ENCODE measurements at places on chromosomes 4 and X.

GRCh38 chr4:25310803-25311166 lies 1.8 kb upstream of the ZCCHC4 start:
- no peak for DNase-seq

DNA sequence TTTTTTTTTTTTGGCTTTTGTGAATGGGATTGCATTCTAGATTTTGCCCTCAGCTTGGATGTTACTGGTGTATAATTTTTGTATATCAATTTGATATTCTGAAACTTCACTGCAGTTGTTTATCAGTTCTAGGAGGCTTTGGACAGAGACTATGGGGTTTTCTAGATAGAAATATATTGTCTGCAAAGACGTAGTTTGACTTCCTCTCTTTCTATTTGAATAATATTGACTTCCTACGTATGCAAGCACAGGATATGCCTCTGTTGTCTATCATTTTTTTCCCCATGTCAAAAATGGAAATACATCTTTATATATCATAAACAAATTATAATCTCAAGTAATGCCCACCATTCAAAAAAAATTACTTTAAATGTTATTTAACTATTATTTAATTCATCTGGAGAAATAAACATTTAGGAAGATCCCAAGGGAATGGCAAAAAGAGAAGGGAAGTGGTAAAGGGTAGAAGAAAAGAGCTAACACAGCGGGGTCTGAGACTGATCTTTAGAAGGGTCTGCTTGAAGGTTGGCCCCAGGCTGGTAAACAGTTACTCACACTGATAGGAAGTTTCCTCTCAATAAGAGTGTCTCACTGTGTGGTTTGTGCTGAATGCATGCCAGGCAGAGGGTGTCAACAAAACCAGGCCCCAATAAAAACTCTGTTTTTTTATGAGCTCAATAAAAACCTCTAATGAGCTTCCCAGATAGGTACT lies 35.7 kb downstream of the ZNF518B start:
- DNase-seq: no peak

GRCh38 chr4:162364651-162365050 lies 200.9 kb upstream of the FSTL5 start:
- DNase-seq: no peak

DNA sequence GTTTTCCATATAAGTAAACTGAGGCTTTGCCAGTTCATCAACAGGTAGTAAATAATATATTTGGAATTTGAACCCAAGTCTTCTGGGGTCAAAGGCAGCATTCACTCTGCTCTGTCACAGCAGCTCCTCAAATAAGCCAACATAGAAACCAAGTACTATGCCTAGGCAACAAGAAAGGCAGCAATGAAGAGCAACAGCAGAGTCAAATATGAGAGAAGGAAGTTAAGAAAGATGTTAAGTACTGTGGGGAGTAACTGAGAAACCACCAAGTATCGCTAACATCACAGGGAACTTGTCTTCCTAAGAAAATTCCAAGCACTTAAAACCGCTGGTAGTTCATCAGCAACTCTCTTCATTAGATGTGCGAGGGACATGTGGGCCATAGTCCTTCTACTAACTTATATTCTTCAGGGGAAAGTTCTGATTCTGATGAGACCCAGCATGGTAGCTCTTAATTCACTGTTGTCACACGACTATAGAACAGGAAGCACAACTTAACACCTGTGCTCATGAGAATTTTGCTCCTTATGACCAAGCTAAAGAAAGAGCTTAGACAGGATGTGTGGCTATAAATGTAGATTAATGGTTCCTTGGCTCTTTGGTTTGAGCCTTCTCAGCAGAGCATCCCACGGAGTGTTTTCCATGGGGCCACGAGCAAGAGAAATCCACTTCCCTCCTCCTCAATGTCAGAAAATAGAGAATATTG lies 107.8 kb downstream of the AR start:
- DNase-seq: no peak

- DNase-seq: no peak
These were observed 193.8 kb downstream of the ADAMTS3 start for GRCh38 chr4:72375073-72375736.

DNA sequence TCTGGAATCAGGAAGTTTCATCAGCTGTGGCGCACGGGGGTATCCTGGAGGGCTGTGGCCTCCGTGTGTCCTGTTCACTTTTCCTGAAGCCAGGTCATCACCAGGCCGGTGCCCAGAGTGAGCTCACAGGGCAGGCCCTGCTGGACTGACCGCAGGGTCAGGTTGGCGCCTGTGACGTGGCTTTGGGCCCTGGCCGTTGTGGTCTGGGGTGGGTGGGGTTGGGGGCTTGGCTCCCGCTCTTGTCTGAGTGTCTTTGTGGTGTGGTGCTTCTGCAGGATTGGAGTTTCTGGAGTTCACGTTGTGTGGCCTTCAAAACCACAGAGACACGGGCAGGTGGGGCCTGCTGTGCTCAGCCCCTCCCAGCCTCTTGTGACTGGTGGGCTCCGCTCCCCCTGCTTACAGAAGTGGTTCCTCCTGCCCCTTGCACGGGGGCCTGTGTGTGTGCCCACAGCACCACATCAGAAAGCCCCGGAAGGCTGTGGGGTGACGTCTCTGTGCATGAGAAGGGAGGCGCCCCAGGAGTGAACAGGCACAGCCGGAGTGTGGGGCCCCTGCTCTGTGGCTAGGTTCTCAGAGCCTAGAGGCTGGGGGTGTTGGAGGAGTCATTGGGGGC lies 9.5 kb downstream of the RGS12 start:
- peak; percentile 62 for DNase-seq

DNA sequence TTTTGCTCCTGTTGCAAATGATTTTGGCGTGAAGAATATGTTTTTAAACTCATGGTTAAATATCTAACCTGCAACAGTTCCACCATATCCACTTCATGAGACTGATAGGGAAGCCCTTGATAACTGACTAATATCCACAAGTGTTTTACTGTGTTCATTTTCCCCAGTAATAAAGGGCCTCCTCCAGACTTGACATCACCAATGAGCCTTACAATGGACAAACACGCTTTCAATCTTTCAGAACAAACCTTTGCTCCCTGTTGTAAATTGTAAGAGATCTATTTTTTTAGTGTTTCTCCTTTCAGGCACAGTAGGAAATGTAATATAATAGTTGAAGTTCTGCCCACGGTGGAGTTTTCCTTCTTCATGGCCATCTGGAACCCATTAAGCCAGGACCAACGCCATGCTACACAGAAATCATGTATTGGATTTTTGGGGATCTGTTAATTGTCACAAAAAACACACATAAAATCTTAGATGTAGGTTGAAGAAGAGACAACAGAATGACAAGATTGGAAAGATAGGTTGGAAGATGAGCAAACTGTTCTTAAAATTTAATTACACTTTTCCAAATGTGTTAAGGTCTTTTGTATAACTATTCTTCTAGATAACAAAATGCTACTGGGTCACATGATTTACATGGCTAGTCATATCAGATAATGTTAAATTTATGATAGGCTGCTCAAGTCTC lies 1030.1 kb downstream of the FSTL5 start:
- no peak for DNase-seq

GRCh38 chr4:147769386-147769785 lies 37.5 kb downstream of the ARHGAP10 start:
- no peak for DNase-seq

DNA sequence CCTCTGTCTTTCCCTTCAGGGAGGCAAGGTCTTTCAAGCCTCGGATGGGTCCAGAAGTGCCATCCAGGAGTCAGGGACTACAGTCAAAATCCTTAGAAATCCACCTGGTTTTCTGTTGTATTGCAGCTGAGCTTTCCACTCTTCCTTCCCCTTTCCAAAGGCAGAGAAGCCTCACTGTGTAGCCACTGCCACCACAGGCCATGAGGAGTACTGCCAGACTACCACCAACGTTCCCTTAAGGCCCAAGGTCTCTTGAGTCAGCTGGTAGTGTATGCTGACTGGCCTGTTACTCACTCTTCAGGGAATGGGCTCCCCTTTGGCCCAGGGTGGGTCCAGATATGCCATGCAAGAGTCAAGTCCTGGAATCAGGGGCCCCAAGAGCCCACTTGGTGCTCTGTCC lies 1454.1 kb downstream of the PCDH19 start:
- DNase-seq: no peak

DNA sequence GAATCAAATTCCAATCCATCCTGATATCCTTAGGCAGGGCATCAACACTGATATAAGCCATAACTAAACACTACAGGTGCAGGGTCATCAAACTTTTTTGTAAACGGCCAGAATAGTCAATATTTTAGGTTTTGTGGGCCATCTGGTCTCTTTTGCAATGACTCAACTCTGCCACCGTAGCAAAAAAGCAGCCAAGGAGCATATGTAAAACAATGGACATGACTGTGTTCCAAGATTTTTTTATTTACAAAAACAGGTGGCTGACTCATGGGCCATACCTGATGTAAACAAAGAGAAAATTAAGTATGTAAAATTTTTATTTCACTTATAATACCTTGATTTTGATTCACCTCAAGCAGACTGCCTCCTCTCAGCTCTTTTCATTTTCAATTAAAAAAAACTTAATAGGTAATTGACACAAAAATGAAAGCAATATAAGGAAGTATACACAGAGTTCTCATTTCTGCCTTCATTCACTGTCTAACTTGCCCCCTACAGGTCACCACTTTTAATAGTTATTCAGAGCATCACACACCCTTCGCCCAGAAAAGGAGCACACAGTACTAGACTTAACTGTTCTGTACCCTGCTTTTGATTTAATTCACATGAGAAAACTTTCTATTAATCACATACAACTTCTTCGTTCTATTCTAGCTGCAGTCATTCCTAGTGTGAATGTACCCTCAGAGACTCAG lies 35.3 kb upstream of the GPM6B start:
- no peak for DNase-seq

DNA sequence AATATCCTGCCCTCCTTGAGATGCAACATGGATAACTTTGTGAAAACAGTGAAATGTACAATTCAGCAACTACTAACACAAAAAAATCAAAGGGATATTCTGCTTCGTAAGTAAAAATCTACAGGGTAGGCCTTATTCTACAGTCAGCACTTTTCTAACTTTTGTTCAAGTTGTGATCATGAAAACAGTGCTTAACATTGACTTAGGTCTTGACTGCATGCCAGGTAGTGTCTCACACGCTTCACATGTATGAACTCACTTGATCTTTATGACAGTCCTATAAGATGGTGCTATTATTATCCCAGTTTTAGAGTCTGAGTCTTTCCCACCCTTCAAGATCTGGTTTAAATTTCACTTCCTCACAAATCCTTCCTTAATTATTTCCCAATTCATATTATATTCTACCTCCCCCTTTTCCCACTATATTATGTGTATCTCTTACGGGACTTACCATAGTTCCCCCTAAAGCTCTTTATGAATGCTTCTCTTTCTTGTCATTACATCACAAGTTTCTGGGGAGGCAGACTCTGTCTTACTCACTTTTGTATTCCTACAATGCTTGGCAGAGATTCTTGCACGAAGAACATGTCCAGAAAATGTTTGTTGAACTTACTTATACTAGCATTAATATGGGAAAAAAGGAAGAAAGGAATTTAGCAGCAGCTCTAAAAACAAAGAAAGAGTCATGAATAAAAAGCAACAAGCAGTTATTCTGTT lies 179.8 kb downstream of the SCFD2 start:
- no peak for DNase-seq

DNA sequence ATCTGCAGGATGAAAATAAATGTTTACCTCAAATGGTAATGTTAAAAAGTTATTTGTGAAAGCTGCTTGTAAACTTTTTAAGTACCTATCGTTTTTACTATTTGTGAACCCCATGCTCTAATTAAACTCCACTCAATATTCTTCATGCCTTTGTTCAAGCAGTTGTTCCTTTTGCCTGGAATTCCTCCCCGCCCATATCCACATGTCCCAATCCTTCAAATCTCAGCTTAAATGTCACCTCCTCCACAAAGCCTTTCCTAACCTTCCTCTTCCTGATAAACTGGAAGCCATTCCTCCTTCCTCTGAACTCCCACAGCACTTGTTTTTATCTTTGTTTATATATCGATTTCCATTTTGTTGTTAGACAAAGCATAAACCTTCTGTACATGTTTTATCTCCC lies 2.4 kb downstream of the MORC4 start:
- DNase-seq: no peak

DNA sequence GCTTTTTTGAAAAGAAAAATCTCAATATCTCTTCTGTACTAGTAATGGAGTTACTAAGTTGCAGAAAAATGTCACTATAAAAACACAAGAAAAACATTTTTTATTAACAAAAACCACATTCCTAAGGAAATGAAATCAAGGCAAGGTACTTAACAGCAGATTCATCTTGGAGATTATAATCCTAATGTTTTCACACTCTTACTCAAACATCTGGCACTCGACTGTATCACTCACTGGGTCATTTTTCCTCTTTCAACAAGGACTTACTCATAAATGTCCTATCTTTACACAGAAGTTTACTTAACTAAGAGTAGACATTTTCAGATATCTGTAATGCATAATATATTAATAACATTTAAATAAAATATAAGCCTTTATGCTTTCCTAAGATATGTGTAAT lies 216.6 kb downstream of the NR3C2 start:
- DNase-seq: no peak

DNA sequence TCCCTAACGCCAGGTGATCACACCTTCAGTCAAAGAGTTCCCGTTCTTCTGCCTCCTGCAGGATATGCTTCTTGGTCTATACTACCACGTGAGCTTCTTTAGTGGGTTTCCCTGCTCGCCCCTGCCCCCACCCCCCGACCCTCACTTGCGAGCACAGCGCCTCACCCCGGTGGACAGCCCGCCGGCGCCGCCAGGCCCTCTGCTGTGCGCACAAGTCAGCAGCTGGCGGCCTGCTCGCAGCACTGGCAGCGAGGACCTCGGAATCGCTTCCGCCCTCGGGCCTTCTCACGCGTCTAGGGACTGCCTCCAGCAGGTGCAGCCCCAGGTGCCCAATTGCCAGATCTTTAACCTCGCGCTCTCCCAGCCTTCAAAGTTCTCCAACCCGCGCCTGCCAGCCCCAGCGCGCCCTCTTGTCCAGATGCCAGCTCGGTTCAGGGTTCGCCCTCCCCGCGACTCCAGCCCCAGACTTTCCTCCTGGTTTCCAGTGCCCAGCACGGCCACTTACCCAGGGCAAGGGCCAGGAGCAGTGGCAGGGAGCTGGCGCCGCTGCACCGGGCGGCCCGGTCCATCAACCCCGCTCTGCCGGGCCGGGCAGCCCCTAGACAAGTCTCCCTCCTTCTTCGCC lies 454 bp downstream of the BTC start:
- no peak for DNase-seq

- DNase-seq: no peak
These were observed 11.5 kb downstream of the DNAJB14 start for GRCh38 chr4:99934891-99935290.

GRCh38 chr4:110733901-110734300 lies 111.0 kb upstream of the PITX2 start:
- no peak for DNase-seq

DNA sequence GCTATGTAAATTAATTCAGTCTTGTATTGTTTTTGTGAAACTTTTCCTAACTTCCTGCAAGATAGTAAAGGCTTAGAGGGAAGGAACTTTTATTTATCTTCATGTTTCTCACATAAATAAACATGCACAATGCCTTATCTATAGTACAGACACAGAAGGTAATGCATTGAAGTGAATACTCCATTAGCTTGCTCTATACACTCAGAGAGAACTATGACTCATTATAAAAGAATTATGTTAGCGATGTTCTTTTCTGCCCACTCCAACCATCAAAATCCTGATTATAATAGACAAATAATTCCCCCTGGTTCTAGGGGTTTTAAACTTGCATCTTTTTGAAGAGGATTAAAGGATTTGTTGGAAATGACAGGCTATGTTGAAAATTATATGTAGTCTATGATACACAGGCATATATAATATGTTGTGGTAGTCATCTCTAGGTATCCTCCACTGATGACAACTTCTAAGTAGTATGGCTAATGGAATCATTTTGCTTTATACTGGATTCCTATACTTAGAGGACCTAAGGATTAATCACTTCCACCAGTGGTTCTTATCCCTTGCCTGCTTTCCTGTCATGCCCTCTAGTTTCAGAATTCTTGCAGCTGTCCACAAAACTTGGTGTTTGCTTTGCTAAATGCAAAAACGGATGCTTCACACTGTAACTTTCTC lies 115.7 kb downstream of the NDST4 start:
- DNase-seq: no peak
